ENCODE measurements at places on chromosomes 16 and 17. TPM values are rescaled to one million over a fixed set of nuclear protein-coding genes. Genes with fewer than 3 reads are reported as not detected.

DNA sequence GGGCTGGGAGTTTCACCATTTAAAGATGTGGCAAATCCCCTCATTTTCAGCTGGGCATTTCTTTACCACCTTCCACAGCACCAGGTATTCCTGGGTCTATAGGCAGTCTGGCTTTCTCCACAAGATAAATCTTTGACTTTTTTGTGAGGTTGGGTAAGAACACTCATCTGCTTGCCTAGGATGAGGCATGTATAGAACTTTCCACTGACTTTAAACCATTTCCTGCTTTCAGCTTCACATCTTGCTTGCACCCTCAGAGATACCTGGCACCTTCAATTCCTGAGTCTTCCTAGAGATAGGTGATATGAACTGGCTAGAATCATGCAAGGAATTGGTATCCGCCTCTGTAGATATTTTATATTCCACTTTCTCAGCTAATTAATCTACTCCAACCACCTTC lies 27.9 kb downstream of the SMURF2 start:
- no peak for DNase-seq

DNA sequence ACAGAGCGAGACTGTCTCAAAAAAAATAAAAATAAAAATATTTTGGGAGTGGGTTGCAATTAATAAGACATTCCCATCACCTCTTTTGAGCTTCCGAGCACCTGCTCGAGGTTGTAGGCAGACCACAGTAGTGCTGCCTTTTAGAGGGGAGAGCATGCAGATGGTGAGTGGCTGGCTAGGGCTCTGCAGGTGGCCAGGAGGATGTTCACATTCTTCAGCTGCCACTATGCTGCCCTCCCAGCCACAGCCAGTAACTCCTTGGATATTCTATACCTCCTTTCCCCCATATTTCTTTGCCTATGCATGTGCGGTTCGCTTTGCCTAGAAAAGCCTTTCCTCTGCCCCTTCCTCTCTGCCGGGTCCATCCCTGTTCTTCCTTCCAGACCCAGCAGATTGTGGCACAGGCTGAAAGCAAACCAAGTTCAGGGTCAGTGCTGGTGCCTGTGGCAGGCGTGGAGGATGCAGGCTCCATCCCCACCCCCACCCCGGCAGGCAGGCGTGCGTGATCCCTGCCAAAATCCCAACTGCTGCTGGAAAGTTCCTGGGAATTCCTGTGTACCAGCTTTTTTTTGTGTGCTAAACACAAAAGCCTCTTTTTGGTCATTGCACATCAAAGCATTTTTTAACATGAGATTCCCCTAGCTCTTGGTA lies 33.8 kb upstream of the CMIP start:
- no peak for DNase-seq

GRCh38 chr16:54282202-54282927 lies 4.2 kb downstream of the IRX3 start:
- no peak for DNase-seq

- DNase-seq = no peak
Measured at GRCh38 chr16:74046524-74046923, 250.1 kb upstream of the PSMD7 start.

DNA sequence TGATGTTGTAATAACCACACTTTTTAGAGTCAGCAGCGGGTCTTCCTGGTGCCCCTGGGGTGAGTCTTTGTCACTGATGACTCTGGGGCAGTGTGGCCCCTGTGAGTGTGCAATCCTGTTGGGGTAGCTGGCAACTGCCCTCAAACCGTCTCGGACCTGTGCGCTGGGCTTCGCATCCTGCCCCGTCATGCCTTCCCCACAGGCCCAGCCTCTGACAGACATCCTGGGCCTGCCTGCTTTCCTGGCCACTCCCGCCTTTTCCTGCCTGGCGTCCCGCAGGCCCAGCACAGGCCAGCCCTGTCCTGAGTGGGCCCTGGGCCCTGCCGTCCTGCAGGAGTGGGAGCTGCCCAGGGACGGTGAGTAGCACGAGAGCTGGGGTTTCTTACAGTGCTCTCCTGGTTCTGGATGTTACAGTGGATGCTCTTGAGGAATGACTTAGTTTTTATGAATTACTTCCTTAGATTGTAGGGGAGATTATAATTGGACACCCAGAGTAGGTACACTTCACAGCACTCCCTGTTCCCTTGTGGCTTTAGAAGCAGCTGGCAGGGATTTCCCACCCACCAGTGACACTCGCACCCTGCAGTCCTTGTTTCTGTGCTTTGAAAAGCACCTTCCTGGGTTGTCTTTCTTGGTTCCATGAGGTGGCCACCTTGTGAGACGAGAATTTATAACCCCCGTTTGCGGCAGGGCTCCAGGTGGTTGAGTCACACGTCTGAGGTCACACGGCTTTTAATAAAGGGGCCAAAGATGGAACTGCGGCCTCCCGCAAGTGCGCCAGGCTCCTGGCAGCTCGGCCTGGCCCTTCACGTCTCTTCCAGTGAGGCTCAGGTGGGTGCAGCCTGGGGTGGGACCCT lies 50.0 kb upstream of the CAPN15 start:
- no peak for DNase-seq

GRCh38 chr17:48121923-48122664 lies 14.5 kb downstream of the SNX11 start:
- DNase-seq = no peak

DNA sequence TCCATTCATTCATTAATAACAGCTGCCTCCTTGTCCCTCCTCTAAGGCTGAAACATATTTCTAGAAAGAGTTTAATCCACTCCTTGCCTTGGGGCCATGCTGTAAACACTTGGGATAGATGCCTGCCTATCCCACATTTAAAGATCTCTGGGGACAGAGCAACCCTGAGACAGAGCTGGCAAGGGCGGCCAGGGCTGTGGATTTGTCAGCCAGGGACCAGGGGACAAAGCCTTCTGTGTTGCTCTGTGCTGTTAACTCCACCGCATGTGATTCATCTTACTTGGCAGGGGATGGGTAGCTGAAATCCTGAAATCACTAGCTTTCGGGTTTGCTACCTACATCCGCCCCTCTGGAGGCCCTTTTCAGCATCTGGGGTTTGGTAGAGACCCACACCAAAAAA lies 392.9 kb downstream of the SLC39A11 start:
- DNase-seq = no peak

- no peak for DNase-seq
Measured at GRCh38 chr16:22126037-22126558, 33.8 kb downstream of the VWA3A start.

GRCh38 chr17:71849783-71850768 lies 270.7 kb upstream of the SOX9 start:
- DNase-seq = no peak

DNA sequence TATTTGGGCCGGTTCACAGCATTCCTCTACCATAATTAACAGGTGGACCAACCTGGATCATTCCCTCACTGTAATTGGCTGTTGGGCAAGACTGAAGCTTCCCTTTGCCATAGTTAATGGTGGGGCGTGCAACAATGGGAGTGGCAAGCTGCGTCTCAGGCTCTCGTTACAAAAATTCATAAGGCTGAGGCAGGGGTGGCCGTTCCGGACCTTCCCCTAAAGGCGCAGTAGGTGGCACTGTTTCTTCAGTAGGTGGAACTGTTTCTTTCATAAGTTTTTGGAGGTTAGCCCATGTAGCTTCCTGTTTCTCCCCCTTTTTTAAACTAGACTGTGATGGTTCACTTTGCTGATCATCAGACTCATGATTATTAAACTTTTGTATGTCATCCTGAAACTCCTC lies 17.0 kb upstream of the TMC5 start:
- no peak for DNase-seq

DNA sequence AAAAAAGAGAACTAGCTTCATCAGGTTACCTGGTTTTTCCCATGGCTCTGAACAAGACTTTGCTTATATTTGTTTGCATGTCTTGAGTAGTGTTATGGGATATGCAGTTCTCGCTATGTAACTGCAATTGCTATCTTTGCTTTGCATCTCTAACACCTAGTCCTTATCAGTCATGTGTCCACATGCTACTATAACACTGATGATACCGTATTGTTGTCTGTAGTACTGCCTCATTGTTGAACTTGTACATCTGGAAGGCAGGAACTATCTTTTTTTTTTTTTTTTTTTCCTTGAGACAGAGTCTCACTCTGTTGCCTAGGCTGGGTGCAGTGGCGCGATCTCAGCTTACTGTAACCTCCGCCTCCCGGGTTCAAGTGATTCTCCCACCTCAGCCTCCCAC lies 2.5 kb downstream of the PSME3 start:
- no peak for DNase-seq

- DNase-seq = no peak
Measured at GRCh38 chr17:50262001-50262794, 12.1 kb upstream of the TMEM92 start.

DNA sequence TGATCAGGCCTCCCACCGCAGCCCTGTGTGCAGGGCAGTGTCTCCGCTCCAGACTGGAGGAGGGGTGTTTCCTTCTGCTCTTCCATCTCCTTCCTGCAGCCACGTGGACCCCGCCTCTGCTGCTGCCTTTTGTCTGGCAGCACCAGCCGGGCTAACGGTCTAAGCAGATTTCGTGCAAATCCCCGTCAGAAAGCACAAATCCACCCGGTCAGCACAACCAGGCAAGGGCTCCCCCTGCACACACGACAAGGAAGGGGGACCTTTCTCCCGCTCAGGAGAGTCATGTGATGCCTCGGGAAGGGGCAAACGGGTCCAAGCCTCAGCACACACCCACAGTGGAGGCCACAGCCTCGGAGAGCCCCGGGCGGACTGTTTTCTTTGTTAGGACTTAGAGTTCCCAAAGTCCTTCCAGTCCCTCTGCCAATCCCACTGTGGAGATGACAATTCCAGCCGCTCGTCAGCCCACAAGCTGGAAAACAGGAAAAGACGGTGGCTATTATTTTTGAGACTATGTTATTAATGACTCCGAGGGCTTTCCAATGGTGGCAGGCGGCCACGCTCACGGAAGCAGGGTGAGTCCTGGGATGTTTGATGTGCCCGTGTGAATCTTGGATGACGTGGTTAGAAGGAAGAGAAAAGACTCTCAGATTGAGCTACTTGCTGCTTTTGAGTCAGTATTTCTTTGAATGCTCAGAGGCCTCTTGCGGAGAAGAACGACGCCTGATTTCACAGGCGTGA lies 22.5 kb upstream of the MEAK7 start:
- DNase-seq = no peak

DNA sequence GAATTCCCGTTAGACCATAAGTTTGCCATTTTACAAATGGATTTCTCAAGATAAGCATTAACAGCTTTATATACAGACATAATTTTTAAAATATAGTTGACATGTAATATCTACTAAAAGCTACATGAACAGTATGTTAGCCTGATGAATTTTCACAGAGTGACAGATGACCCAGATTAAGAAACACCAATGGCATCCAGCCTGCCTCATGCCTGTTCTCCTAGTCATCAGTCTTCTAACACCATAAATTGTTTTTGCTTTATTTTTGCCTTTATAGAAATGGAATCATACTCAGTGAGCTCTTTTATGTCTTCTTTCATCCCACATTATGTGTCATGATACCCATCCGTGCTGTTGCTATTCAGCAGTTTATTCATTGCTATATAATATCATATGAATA lies 80.0 kb downstream of the ATF7IP2 start:
- no peak for DNase-seq

DNA sequence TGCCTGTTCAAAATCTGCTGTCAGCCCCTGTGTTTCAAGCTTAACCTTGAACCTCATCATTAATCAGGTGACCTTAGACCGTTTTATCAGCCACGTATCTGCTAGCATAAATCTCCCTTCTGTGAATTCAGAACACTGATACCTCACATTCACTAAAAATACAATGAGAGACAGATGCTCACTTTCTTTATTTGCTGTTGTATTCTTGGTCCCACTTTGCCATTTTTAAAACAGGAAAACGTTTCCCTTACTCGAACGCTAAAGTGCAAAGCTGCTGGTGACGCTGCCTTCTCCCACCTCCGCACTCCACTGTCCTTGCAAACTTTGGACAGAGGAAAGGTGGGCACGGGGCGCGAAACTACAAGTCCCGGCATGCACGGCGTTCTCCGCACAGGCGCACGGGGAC lies 220 bp upstream of the ARHGAP44 start:
- no peak for DNase-seq

The ZNF385C gene
- total RNA-seq = 0.33 TPM

The OR2C1 gene
- total RNA-seq = 0.55 TPM

The PLEKHH3 gene
- 22.5 TPM for total RNA-seq

The OMG gene
- 3.0 TPM for total RNA-seq

The KRT40 gene
- total RNA-seq = not detected

The MYH2 gene
- total RNA-seq = 2.8 TPM

The C17orf78 gene
- not detected for total RNA-seq

The DNAJA3 gene
- total RNA-seq = 44.2 TPM
